ENCODE measurements at places on chromosomes 16 and 17.

- no peak for DNase-seq
Observed at GRCh38 chr17:16178836-16179235, 36.5 kb downstream of the NCOR1 start.

DNA sequence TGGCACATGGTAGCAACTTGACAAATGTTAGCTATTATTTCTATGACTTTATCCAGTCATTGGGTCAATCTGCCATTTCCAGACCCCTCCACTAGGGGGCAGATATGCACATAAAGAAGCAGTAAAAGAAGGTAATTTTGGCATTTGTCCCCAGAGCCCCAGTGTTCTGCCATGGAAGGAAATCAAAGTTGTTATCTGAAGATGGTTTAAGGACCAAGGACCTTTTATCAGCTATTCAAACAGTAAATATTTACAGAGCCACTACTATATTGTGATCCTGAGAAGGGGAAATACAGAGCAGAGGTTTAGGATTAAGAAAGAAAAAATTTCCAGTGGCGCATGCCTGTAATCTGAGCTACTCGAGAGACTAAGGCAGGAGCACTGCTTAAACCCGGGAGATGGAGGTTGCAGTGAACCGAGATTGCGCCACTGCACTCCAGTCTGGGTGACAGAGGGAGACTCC lies 20.0 kb downstream of the TRAF4 start:
- DNase-seq: peak; percentile 72

- no peak for DNase-seq
Observed at GRCh38 chr16:19283637-19284036, 1.9 kb upstream of the CLEC19A start.

- no peak for DNase-seq
Observed at GRCh38 chr16:79690159-79690558, 89.6 kb upstream of the MAF start.

GRCh38 chr17:75667825-75668224 lies 687 bp downstream of the SAP30BP start:
- DNase-seq: no peak

GRCh38 chr16:78684655-78685375 lies 585.4 kb downstream of the WWOX start:
- no peak for DNase-seq

GRCh38 chr16:51577621-51578303 lies 426.7 kb upstream of the SALL1 start:
- no peak for DNase-seq

GRCh38 chr16:11560701-11561453 lies 25.8 kb downstream of the LITAF start:
- no peak for DNase-seq

GRCh38 chr17:249236-249993 lies 68.0 kb upstream of the DOC2B start:
- DNase-seq: no peak

GRCh38 chr17:49952912-49953497 lies 16.0 kb upstream of the DLX4 start:
- no peak for DNase-seq

Measured in GM20000 (cell line).